ENCODE measurements at places on chromosomes 7 and 10. TPM values are rescaled to one million over a fixed set of nuclear protein-coding genes. Genes with fewer than 3 reads are reported as not detected.

DNA sequence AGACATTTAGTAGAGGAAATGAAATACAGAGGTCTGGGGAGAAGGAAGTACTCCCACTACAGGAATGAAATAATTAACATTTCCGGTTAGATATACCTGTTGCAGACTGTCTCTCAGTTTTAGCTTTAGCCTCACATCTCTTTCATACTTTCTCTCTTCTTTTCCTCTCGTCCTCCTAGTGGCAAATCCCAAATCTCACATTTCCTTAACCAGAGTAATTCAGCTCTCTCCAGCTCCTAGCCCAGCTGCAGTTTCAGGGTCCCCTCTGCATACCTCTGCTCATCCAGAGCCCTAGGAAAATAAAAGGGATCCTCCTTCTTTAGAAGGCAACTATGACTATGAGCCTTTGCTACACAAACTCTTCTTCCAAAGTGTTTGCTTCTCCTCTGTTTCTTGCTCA is 643.2 kb downstream of the PHTF2 start:
- no peak for DNase-seq
- H3K4me1 ChIP-seq, result no peaks in the 10 kb centered on the region
- no peak overlapping the region for H3K27ac ChIP-seq
- no peaks in the 10 kb centered on the region for H3K27me3 ChIP-seq
- H3K36me3 ChIP-seq, result no peaks in the 10 kb centered on the region

DNA sequence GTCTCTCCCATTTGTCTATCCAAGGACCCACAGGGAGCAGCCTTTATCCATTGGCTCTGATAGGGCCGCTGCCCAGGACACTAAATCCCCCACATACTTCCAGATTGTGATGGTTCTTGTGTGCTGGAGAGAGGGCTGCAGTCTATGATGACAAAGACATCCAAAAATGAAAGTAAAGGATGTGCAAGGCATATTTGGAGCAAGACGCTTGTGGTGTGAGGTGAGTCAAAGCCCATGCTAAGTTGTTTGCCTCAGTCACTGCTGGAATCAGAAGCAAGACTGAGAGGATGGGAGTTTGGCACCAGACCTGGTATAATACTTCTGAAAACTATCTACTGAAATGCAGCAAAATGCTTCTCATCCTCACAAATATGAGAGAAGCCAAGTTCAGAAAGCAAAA is 22.7 kb downstream of the ZNF22 start:
- H3K27me3 ChIP-seq, result peaks cover 5% of the 10 kb centered on the region
- H3K4me3 ChIP-seq, result no peak overlapping the region
- no peak for DNase-seq
- H3K4me1 ChIP-seq, result no peaks in the 10 kb centered on the region
- no peaks in the 10 kb centered on the region for H3K36me3 ChIP-seq
- no peak overlapping the region for H3K27ac ChIP-seq

Gene AZGP1
- not detected for total RNA-seq

Gene SNX10
- total RNA-seq, result 31.0 TPM

- no peaks in the 10 kb centered on the region for H3K4me1 ChIP-seq
- no peak overlapping the region for H3K27ac ChIP-seq
- no peaks in the 10 kb centered on the region for H3K36me3 ChIP-seq
- H3K27me3 ChIP-seq, result no peaks in the 10 kb centered on the region
- no peak for DNase-seq
Observed at GRCh38 chr10:76252733-76253132, 821.3 kb downstream of the LRMDA start.

DNA sequence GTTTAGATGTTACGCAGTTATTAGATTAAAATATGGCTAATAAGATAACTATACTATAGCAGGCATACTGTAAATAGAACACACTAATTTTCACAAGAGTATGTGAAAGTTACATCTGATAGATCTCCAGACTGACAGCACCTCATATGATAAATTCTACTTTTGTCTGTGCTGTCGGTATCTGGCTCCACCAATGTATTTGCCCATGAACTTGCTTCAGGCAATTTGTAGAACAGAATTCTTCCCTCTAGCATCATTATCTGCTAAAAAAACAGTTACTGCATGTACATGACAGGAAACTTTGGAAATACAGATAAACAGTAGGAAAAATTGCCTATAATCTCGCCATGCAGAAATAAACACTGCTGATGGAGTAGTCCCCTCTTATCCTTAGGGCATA is 137.7 kb downstream of the WNT2 start:
- peaks cover 1% of the 10 kb centered on the region for H3K36me3 ChIP-seq
- H3K4me1 ChIP-seq, result peaks cover 2% of the 10 kb centered on the region
- H3K27ac ChIP-seq, result no peak overlapping the region
- H3K4me3 ChIP-seq, result no peak overlapping the region

DNA sequence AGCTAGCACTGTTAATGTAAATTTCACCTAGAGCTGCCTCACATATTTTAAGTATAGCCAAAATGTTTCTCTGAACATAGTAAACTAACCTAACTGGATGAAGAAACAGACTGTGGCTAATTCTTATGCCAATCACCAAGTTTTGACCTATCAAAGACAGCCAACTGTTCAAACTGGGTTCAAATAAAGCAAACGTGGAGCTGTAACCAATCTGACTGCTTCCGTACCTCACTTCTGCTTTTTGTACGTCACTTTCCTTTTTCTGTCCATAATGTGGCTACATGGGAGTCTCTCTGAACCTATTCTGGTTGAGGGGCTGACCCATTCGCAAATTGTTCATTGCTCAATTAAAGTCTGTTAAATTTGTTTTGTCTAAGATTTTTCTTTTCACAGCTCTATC is 66.3 kb upstream of the ETV1 start:
- H3K27me3 ChIP-seq, result no peaks in the 10 kb centered on the region
- no peaks in the 10 kb centered on the region for H3K36me3 ChIP-seq

DNA sequence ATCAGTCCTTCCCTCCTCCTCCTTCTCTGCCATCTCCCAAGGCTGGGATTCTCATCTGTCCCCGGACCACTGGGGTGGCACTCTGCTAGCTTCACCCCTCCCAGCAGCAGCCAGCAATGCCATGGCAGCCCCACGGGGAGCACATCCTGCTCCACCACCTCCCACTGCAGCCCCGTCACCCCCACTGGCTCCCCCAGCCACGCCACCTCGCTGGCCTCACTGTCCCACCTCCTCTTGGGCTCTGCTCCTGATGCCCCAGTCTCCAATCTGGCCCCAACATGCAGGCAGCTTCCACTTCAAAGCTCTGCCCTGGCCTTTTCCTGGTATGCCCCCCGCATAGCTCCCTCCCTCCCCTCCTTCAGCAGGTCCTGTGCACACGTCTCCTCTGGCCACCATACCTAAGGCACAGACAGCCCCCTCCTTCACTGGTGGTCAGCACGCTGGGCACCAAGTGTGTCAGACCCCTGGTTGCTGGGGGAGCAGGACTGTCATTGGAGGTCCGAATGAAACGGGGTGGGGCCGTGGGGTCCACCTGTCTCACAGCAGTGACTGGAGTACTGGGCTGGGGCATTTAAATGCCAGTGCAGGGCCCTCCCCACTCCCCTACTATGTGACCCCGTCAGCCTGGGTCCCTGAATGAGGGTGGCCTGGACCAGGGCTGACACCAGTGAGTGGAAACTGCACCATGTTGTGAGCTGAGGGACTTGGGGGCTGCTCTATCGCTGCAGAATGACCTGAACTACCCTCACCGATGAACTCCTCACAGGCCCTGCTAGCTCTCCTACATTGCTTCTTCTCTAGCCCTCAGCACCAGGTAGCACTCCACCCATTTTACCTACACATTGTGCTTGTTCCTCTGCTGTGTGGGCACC is 38.7 kb downstream of the RASGEF1A start:
- no peak overlapping the region for H3K27ac ChIP-seq
- H3K4me1 ChIP-seq, result peaks cover 36% of the 10 kb centered on the region
- no peaks in the 10 kb centered on the region for H3K36me3 ChIP-seq
- DNase-seq, result peak; percentile 54

All from activated naive CD8-positive, alpha-beta T cell treated with anti-CD3 and anti-CD28 coated beads, Interleukin-2, amount 10 ng/mL, durations not matched to agents 7 days and 5 days (primary cell).